ENCODE measurements at places on chromosomes 2 and 18. TPM values are rescaled to one million over a fixed set of nuclear protein-coding genes. Genes with fewer than 3 reads are reported as not detected.

DNA sequence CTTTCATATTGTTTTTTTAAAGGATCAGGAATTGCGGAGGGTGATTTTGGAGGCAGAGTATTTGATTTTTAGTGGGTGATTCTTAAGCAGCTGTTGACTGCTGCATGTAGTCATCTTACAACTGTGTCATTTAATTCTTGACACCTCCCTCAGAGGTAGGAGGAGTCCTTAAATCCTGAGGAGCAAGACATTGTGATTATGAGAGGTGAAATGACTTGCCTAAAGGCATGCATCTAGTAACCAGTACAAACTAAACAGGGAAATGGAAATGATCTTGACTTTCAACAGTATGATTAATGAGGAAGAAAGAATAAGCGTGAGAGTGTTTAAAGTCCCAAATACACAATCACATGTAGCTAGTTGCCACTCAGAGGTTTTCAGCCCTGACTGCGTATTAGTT lies 440.7 kb downstream of the THSD7B start:
- no peak overlapping the region for H3K27ac ChIP-seq
- DNase-seq, result no peak
- H3K36me3 ChIP-seq, result no peaks in the 10 kb centered on the region
- H3K27me3 ChIP-seq, result no peaks in the 10 kb centered on the region

DNA sequence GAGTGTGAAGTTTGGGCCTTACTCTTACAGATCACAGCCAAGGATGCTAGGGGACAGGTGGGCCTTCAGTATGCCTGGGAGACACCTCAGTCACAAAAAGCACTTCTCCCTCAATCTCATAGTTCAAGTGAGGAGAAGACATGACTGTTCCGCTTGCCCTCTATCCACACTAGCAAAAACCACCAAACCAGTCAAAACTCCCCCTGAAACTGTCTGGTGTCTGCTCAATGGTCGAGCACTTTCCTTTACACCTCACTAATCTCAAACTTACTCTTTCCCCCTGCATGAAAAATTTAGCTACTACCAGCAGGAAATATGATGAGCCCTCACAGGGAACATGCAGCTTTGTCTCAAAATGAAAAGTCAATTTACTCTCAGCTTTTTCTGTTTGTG lies 232.2 kb downstream of the TRIB2 start:
- H3K4me3 ChIP-seq, result no peak overlapping the region
- H3K27me3 ChIP-seq, result no peaks in the 10 kb centered on the region
- H3K27ac ChIP-seq, result no peak overlapping the region
- H3K36me3 ChIP-seq, result no peaks in the 10 kb centered on the region
- H3K4me1 ChIP-seq, result peaks cover 8% of the 10 kb centered on the region
- no peak for DNase-seq

DNA sequence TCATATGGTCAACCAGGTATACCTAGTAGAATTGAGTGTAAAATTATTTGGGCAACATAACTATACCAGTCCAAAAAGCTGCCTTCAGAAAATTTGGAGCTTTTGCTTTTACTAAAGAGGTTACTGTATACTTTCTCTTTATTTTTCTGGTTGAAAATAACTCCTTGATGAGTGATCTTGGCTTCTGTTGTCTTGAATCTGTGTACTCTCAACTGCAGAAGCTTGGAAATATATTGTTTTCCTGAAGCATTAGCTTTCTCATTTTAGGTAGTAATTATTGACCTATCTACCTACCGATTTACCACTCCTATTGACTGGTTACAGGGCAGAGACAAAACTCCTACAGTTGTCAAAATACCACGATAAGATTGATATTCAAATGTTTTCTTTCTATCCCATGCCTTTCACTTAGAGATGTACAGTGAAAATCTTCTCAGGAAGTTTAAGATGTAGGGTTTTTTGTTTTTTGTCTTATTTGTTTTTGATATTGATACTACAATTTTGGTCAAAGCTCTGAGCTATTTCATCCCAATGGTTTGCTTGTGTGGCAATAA lies 35.7 kb upstream of the DLX1 start:
- H3K27ac ChIP-seq, result no peak overlapping the region
- H3K27me3 ChIP-seq, result no peaks in the 10 kb centered on the region
- peaks cover 9% of the 10 kb centered on the region for H3K4me1 ChIP-seq
- DNase-seq, result no peak

GRCh38 chr2:230658877-230659652 lies 53.6 kb upstream of the CAB39 start:
- peaks cover 8% of the 10 kb centered on the region for H3K4me1 ChIP-seq
- no peak for DNase-seq
- no peaks in the 10 kb centered on the region for H3K27me3 ChIP-seq
- no peak overlapping the region for H3K4me3 ChIP-seq
- no peak overlapping the region for H3K27ac ChIP-seq
- H3K36me3 ChIP-seq, result no peaks in the 10 kb centered on the region

DNA sequence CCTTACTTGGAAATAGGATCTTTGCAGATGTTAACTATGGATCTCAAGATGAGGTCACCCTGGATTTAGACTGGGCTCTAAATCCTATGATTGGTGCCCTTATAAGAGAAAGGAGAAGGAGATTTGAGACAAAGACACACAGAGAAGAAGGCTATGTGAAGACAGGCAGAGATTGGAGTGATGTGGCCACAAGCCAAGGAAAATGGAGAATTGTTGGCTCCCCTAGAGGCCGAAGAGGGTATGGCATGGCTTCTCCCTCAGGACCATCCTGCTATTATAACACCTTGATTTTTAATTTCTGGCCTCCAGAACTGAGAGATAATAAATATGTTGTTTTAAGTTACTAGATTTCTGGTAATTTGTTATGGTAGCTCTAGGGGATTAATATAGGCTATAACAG lies 7.6 kb downstream of the CYBRD1 start:
- H3K36me3 ChIP-seq, result no peaks in the 10 kb centered on the region
- peak; percentile 49 for DNase-seq
- no peaks in the 10 kb centered on the region for H3K4me1 ChIP-seq
- H3K27me3 ChIP-seq, result no peaks in the 10 kb centered on the region

DNA sequence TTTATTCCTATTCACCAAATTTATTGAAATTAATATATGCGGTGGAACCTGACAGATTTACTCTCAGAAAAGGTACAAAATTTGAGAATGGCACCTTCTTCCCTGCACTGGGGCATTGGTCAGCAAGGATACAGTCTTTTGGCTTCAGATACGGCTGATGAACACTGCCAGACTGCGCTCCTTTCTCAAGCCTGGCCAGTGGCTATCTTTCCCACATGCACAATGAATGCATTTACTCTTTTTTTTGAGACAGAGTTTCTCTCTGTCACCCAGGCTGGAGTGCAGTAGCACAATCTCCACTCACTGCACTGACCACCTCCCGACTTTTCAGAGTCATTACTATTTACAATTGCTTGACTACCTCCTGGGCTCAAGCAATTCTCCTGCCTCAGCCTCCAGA lies 61.6 kb downstream of the MOB4 start:
- no peak for DNase-seq
- H3K27ac ChIP-seq, result peak overlapping the region; percentile 89
- peaks cover 37% of the 10 kb centered on the region for H3K4me1 ChIP-seq

LOXHD1 gene
- not detected for polyA plus RNA-seq
